ENCODE measurements at places on chromosomes 1 and 21.

DNA sequence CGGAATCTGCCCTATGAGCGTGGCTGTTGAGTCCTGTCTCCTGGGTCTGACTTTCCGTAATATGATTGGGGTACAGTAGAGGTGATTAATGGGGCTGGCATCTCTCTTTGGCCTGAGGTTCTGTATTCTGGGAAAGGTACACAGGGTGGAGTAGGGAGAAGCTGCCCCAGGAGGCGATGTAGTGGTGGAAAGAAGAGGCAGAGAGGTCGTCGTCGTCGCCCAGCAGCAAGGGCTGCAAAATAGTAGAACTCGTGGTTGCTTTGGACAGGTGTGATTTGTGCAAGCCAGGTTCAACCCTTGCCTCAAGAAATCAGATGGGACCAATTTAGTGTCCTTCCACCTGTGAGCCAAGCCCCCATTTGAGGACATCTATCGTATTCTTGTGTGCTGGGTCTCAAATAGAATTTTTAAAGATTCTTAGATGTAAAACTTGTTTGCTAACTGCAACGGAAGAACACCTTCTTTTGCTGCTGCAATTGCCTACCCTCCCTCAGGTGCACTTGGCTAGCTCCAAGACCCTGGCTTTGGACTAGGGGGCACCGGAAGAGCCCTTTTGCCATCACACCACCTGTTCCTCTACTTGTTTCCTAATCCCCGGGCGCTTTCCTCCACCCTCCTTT lies 1.3 kb upstream of the HMGN2 start:
- DNase-seq = no peak

DNA sequence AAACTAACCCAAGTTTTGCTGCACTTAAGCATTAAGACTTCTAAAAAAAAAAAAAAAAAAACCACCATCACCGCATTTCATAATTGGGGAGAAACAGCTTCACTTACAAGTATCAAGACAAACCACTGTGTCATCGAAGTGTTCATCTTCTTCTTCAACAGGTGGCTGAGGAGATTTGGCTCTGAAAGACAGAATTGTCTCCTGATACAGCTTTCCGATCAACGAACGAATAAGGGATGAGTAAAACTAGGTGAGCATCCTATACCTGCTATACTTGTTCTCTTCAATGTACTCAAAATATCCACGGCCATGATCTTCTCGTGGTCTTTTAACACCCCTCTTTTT lies 2.0 kb downstream of the HNRNPU start:
- DNase-seq = peak; percentile 46

- DNase-seq = no peak
Observed at GRCh38 chr21:45994086-45994661, 12.6 kb downstream of the COL6A1 start.

- no peak for DNase-seq
Observed at GRCh38 chr1:214440219-214440965, 111.0 kb downstream of the PTPN14 start.

GRCh38 chr1:196361112-196361714 lies 247.0 kb downstream of the KCNT2 start:
- no peak for DNase-seq

GRCh38 chr1:56575865-56576264 lies 3.5 kb downstream of the PLPP3 start:
- no peak for DNase-seq

DNA sequence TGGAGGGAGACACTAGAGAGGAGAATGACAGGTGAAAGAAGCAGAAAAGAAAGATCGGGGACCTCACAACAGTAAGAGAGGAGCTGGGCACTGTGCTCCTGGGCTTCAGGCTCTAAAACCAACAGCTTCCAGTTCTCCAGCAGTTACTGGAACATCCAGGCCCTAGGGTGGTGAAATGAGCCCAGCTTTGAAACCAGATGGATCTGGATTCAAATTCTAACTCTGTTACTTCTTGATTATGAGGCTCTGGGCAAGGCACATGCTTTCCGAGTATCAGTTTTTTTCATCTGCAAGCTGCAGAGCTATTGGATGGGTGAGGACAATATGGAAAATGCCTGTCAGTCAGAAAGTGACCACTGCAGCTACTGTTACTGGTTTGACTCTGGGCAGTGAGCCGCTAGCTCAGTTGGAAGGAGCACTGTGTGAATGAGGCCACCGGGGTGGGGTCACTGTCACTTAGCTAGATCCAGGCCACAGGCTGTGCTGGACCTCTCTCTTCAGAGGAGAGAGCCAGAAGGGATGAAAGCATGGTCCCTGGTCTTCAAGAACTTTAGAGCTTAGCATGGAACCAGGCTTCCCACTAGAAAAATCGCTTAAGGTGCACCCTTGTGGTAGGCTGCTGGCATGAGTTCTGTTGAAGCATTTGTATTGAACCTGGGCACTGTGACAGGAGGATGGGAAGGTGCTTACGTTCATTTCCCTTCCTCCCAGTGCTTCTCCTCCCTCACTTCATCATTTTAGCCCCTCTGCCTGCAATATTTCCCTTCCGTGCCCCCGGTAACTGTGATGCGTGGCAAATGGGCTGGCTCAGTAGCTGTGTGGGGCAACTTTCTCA lies 12.2 kb downstream of the PLEKHO1 start:
- peak; percentile 8 for DNase-seq

DNA sequence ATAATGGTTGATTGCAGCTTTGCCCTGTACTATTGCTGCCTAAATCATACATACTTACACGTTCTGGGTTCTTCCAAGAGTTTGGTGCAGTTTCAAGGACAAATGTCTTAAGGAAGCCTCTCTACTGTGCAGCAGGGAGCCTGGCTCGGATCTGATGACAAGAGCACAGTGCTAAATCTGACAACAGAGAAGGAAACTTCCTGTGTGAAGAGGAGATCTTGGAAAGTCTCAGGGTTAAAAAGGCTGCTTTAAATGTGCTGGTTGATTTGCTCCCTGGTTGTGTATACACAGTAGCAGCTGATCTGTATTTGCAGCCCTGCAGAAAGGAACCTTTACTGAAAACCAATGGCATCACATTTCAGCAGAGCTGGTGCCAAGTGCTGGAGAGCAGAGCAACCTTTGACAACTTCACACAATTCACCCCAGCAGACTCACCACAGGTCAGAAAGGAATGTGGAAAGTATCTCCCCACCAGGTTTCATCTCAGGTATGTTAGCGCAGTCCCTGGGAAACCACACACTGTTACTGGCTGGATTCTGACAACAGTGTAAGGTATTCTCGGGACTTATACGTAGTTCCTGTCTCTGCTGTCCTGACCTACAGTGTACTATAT lies 355.0 kb upstream of the ESRRG start:
- DNase-seq = peak; percentile 47

GRCh38 chr1:51712590-51712989 lies 95.7 kb downstream of the OSBPL9 start:
- DNase-seq = no peak

- DNase-seq = no peak
Observed at GRCh38 chr1:244836584-244836983, 1.1 kb downstream of the COX20 start.

DNA sequence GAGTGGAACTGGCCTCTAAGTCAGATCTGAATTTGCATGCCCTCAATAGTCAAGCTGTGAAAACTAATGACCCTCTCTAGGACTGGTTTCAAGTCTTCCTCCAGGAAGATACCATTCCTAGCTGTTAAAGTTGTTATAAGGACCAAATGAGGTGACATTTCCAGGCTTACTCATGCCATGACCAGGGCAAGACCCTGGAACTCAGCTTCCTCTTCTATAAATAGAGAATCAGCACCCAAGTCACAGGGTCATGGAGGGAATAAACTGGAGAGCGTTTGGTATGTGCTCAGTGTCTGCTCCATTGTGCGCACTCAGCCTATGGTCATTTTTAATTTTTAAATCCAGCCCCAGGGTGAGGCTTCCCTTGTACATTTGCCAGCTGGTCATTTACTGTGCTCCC lies 2.5 kb downstream of the S100A9 start:
- no peak for DNase-seq

DNA sequence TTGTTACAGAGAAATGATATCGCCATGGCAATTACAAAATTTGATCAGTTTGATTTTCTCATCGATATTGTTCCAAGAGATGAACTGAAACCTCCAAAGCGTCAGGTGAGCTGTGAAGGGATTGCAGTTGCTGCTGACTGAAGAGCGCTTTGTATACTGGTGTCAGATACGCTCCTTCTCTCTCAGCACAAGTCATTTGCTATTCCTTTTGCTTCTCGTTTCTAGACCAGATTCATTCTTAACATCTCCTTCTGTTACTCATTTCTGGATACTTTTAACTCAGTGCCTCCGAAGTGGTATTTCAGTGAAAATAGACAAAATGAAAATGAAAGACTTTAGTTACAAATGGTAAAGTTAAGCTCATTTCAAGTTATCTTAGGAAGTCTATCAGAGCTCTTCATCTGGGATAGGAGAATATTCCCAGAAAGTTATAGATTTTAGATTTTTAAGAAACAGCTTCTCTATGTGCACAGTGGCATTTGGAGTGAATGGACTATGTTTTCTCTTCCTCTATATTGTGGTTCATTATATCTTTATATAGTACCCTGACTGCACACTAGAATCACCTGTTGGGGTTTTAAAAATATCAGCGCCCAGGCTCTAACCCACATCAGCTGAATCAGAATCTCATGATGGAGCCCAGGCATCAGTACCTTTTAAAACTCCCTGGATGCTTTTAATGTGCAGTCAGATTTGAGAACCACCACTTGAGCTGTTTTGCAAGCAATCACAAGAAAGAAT lies 30.3 kb upstream of the KCNQ4 start:
- DNase-seq = no peak

DNA sequence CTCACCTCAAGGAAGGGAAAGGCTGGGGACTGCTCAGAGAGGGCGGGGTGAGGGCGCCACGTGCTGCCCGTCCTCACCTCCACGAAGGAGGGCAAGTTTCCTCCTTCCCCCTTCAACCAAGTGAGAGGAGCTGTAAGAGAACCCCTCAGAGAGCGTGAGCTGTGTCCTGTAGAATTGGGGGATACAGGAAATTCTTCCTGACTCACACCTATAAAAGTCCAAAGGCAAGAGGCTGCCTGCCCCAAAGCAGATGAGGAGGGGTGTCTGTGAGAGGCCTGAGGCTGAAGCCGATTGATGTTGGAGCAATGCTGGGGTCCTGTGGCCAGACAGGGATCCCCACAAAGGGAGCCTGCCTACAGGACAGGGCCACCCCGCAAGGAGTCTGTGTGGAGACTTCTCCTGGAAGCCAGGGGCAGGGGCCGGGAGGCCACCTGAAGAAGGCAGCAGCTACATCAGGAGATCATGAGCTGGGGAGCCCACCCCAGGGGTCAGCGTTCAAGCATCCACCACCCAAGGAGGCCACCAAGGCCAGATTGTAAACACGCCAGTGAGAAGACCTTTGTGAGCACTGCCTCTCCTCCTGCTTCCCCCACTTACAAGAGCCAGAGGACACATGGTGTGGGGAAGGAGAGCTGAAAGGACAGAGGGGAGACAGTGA lies 27.7 kb downstream of the S100A6 start:
- DNase-seq = no peak

DNA sequence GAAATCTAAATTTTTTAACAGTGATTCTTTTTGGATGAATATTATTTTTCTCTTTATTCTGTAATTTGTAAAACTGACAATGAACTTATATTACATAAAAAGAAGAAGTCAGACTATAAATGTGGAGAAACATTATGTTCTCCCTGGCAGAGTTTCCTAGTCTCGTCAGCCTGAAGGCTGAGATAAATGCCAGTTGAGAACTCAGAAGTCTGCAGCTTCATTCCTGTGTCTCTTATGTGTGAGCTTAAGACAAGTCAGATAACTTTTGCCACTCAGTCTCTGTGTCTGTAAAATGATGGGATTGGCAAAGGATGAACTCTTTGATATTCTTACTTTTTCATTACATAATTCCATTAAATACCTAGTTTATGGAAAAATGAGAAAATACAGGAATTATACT lies 568.8 kb upstream of the ZRANB2 start:
- no peak for DNase-seq

- no peak for DNase-seq
Observed at GRCh38 chr1:239125027-239125426, 261.3 kb upstream of the CHRM3 start.

GRCh38 chr1:95117207-95118066 lies at the start of gene TLCD4:
Gene TLCD4 (plus strand): TSS chr1:95117355. CDS start chr1:95143902, 26,547 bp downstream.
- peak; percentile 68 for DNase-seq

DNA sequence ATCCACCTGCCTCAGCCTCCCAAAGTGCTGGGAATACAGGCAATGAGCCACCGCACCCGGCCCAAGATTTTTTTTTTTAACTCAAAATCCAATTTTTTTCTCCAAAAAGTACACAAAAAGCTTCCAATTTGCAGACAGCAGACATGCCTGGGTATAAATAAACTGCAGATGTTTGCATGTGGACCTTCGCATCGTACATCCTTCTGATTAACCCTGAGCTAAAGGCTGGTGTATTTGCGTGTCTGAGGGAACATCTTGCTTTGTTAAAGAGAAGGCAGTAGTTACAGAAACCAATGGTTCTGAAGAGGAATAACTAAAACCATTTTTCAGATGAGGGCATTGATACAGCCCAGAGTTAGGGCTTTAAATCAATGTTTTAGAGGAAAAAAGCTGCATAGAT lies 12.7 kb downstream of the BCAR3 start:
- DNase-seq = no peak
